ENCODE measurements at places on chromosomes 2 and 18.

- no peak for DNase-seq
Measured at GRCh38 chr18:69291755-69292154, 108.9 kb upstream of the DOK6 start.

- DNase-seq, result no peak
Measured at GRCh38 chr2:199302851-199303250, 154.9 kb downstream of the SATB2 start.

- no peak for DNase-seq
Measured at GRCh38 chr18:68438983-68439382, 275.9 kb downstream of the TMX3 start.

DNA sequence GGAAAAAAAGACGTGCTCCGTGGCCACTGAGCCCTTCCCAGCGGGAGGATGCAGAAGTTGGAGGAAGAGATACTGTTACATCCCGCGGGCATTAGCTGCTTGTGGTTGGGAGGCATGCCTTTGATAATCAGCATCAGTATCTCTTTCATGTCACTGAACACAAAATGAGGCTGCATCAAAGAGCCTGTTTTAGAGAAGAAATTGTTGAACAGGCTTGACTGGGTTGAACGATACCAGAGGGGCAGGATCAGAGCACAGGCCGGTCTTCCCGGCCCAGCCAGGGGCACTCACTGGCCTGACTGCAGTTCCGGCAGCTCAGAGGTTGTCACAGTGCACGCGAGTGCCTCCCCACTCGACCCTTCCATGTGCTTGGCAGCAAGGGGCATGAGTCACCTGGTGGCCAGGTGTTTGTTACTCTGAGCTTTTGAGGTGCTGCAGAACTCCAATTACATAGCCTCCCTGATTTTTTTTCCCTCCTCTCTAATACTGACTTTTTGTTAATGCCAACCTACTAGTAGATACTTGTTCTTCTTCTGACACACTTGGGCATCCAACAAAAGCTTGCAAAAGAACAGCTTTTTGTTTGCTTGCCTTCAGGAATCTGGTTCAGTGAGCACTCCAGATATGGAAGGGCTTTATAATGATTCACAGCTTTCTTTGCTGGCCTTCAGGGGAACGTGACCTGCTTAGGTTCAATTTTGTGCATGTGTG lies 121.6 kb downstream of the VAPA start:
- DNase-seq, result no peak

DNA sequence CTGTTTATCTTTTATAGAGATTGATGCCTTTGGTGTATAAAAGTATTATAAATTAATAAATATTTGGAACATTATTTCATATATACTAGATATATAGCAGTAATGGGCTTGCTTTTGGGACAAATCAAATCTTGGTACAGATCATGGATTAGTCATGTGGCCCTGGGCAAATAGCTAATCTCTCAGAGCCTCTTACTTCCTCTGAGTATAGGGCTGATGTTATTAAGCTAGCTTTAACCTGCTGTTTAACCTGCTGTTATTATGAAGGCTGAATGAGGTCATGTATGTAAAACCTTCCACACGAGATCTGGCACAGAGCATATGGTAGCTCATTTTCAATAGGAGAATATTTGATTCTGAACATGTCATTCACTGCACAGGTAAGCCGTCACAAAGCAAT lies 5.7 kb downstream of the ITGB6 start:
- DNase-seq, result no peak

GRCh38 chr2:241309684-241310117 lies 5.8 kb downstream of the HDLBP start:
- no peak for DNase-seq

DNA sequence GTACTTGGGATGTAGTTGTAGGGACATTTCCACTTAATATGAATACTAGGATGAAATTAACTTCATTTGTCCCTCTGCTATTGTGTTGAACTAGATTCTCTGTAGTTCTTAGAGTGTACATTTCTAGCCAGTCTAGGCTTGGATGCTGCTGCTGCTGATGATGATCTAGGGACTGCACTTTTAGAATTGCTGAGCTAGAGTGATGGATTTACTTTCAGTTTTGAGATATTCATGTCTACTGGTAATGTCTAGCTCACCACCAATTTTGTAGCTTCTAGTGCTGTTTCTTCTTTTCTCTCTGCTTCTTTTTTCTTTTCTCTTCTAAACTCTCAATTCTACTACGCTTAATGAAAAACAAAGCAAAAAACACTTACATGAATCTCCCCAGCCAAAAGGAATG lies 49.4 kb downstream of the MRPS9 start:
- DNase-seq, result no peak

- DNase-seq, result no peak
Measured at GRCh38 chr2:134988994-134989605, 58.1 kb downstream of the MAP3K19 start.

Measured in 8988T (cell line).